ENCODE measurements at places on chromosomes 2 and 18.

- DNase-seq: no peak
Measured at GRCh38 chr2:79824086-79824786, 311.4 kb downstream of the CTNNA2 start.

GRCh38 chr18:56315363-56315762, 323.0 kb downstream of the TXNL1 start:
- no peak for DNase-seq

DNA sequence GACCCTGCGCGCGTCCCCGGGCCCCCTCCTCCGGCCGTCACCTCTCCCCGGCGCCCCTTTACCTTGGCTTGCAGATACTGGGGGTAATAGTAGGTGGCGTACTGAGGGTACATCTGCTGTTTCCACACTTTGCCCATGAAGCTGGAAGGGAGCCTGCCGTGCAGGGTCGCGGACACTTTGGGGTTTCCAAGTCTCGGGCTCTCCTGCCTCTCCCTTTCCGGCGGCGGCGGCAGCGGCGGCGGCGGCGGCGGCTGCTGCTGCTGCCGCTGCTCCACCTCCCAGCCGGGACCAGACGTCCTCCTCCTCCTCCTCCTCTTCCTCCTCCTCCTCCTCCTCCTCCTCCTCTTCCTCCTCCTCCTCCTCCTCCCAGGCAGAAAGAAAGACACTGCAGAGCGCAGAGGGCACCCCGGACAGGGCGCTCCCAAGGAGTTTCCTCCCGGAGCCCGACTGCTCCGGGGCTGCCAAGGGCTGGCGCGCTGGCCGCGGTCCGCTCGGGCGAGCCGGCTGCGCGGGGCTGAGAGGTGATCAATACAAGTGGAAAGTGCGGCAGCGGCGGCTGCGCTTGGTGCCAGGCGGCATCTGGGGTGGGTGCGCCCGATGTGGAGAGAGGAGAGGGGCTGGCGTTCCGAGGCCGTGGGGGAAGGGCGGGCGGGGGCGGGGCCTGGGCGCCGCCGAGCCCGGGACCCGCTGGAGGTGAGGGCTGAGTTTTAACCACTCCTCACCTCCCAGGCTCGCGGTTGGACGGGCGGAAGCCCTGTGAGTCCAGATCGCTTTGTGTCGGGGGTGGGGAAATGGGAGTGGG, at the start of gene RBMS1:
Gene RBMS1, minus strand, starts transcription at position 581 of the 802 bp plus-strand sequence. Its CDS starts 444 bp downstream, at position 137.
- peak; percentile 25 for DNase-seq

GRCh38 chr2:172046080-172046678, 39.1 kb upstream of the DLX1 start:
- no peak for DNase-seq

GRCh38 chr2:27903649-27904404, 13.3 kb downstream of the BABAM2 start:
- no peak for DNase-seq

GRCh38 chr2:23944527-23944926, 4.3 kb downstream of the UBXN2A start:
- no peak for DNase-seq

DNA sequence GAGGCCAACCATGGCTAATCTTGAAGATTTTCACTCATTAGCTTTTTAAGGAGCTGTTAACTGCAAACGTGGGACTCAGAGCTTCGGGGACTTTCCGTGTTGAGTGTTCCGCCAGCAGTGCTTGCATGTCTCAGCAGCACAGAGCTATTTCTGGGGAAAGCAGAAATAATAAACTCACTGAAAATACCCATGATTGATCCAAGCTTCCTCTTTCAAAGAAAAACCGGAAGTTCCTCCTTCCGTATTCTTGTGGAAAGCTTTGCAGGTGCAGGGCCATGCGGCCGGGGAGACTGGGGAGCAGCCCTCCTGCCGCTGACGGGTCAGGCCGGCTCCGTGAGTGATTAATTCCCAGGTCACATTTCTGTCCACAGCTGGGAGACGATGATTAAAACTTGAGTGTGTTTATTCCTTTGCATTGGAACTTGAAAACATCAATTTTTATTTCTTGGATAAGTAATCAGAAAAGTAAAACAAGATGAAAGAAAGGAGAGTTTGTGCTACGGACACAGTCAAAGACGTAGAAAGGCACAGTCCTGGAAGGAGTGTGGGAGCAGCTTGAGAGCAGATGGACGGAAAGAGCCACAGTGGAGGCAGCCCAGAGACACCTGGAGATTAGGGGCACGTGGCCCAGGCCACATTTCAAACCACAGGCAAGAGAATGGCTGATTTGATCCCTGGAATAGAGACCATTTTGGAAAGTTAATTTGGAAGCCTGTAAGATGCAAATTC, 54.2 kb upstream of the CTDP1 start:
- DNase-seq: no peak

- no peak for DNase-seq
Measured at GRCh38 chr2:150566289-150566688, 78.8 kb upstream of the RND3 start.

DNA sequence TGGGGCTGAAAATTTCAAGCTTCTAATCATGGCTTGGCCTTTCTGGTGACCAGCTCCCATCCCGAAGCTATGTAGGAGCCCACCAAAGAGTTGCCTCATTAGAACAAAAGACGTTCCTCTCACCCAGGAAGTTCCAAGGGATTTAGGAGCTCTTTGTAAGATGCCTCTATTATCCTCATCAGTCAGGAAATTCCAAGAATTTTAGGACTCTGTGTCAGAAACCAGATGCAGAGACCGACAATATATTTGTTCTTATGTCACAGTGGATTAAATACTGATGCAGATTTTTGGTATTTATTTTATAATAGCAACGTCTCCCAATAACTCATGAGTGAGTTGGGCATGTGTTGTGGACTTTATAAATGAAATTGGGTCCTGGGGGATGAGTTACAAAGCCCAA, 91.8 kb upstream of the SKOR2 start:
- no peak for DNase-seq

DNA sequence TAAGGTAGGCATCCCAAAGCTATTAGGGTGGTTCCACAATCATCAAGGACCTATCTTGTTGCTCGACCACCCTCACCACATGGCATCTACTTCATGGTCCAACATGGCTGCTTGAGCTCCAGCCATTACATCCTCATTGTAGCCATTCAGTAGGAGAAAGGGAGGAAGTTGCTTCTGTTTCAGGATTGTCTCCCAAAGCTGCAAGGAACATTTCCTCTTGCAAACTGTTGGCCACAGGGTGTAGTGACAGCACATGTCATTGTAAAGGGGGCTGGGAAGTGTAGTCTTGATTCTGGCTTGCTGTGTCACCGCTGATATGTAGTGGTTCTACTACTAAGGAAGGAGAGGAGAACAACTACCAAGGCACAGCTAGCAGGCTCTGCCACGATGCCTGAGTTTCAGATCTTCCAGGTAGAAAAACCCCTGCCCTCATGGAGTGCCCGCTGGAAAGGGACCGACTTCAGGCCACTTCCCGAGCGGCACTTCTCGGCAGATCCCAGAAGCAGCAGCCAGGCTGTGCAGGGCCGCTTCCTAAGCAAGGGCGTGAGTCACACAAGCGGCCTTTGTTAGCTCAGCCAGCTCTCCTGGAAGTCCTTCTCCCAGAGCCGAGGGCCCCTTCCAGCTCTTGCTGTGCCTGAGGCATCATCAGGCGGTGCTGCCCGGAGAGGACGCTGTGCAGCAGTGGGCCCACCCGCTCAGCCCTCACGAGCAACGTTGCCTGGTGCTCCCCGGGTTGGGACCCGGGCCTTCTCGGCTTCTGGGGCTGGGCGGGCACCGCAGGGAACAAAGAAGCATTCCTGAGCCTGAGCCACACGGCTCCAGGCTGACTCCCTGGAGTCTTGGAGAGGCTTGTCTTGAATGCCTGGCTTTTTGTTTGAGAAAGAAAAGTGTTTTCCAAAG, 58.2 kb downstream of the HS6ST1 start:
- no peak for DNase-seq

DNA sequence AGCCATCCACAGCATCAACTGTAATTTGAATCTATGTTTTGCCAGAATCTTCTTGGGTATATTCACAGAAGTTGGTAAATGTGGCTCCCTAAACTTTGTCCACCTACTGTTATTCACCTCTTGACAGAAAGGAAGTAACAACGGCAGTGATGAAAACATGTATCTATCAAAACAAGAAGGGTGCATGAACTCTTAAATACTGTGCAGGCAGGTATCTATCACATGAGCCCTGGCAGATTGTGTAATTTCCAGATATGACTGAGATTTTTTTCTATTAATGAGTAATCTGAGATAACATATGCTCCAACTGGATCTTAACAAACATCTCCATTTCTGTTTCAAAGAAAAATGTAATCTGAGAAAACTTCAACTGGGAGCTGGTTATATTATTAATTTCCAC, 36.6 kb downstream of the SFT2D3 start:
- no peak for DNase-seq

DNA sequence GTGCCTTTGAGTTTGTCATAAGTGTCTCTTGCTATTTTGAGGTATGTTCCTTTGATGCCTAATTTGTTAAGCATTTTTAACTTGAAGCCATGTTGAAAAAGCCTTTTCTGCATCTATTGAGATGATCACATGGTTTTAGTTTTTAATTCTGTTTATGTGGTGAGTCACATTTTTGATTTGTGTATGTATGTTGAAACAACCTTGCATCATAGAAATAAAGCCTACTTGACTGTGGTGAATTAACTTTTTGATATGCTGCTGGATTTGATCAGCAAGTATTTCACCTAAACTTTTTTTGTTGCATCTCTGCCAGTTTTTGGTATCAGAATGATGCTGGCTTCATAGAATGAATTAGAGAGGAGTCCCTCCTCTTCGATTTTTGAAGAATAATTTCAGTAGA, 469.7 kb downstream of the CDH2 start:
- DNase-seq: no peak

GRCh38 chr18:58239879-58240278, 195.9 kb downstream of the NEDD4L start:
- no peak for DNase-seq

DNA sequence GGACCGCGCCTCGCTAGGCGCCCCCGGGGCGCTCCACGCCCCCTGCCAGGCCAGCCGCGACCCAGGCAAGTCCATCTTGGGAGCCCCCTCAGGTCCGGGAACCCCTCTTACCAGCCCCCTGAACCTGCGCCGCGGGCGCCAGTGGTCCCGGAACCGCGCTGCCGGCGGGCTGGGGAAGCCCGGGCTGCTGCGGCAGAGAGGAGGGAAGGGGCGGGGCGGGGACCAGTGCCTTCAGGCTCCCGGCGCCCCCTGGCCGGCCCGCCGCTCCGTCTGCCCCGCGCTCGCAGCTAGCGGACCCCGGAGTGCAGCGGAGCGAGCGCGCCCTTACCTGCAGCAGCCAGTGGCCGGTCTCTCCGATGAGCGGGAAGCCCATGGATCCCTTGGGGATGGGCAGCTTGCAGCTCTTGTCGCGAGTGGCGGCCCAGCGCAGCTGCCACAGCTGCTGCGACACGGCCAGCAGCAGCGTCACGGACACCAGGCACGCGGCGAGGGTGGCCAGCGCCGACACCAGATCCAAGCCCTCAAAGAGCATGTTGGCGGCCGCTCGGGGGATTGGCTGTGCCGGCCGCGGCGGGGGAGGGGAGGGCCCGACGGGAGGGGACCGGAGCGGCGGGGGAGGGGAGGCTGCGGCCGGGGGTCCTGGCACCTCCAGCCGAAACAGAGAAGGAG, at the start of gene CYP26B1:
Gene CYP26B1, minus strand, starts transcription at position 560 of the 669 bp plus-strand sequence. Its CDS starts 28 bp downstream, at position 532.
- no peak for DNase-seq

DNA sequence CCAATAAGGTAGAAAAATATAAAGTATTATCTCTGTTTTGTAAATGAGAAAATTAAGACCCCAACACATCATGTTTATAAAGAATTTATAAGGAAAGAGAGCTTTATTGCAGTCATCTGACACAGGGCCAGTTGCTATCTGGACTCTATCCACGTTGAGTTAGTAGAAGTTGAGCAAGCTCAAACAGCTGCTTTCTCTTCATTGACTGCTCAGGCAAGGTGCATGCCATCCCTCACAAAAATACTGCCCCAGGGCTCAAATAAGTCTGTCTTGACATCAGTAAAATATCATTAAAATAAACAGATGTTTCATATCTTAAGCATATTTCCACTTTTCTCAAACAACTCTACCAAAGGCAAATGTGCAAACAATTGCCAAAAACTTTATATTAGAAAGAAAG, 14.8 kb downstream of the COL5A2 start:
- no peak for DNase-seq

GRCh38 chr18:1252936-1253335, 348.3 kb downstream of the ADCYAP1 start:
- no peak for DNase-seq

GRCh38 chr18:52160636-52161035, 179.4 kb upstream of the DCC start:
- no peak for DNase-seq

DNA sequence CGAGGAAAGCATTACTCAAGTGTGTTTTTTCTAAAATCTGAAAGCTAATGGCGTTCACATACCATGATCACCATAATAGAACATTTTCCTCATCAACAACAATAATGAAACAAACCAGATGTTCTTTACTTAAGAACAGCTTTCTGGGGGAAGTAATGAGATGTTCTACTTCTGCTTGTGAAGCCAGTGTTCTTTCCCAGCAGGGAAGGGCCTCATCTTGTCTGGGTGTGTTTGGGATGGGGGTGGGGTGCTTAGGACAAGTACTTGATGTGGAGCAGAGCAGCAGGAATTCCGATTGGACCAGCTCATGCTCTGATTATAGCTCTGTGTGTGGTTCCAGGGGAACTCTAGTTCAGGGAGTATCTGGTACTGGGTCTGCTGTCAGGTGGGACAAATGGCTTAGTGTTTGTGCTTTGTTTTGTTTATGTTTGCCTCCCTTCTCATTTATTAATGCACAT, 163.0 kb upstream of the NOSTRIN start:
- no peak for DNase-seq

DNA sequence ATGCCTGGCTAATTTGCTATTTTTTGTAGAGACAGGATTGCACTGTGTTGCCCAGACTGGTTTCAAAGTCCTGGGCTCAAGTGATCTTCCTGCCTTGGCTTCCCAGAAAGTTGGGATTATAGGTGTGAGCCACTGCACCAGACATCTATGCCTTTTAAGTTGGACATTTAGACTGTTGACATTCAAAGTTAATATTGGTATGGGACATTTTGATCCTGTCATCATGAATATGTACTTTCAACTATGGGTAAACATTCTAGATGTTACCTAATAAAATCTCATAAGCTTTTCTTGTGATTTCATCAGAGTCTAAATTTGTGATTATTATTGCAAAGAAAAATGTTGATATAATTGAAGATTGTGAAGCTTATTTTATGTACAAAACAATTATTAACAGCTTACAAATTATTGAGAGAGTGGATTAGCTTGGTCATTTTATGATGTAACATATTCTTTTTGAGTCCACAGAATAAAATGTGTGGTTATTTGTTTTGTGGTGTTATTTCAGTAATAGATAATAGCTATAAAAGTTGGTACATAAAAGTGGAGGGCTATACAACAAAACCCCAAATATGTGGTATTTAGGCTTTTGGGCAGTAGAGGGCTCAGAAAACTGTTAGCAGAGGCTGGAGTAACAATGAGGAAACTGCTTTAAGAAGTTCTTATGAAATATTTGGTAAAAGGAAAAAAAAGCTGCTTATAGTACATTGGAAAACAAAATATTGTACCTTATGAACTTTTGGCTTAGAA, 41.4 kb downstream of the STARD6 start:
- DNase-seq: no peak

GRCh38 chr2:236568068-236568921, 1.3 kb upstream of the ACKR3 start:
- no peak for DNase-seq
